ENCODE measurements at places on chromosomes 4 and X.

GRCh38 chrX:10753116-10753515 lies 132.7 kb upstream of the MID1 start:
- no peak for DNase-seq

- DNase-seq: no peak
These were observed 23.7 kb downstream of the TLR8 start for GRCh38 chrX:12930150-12930549.

GRCh38 chr4:102623622-102624021 lies 122.5 kb downstream of the NFKB1 start:
- no peak for DNase-seq

DNA sequence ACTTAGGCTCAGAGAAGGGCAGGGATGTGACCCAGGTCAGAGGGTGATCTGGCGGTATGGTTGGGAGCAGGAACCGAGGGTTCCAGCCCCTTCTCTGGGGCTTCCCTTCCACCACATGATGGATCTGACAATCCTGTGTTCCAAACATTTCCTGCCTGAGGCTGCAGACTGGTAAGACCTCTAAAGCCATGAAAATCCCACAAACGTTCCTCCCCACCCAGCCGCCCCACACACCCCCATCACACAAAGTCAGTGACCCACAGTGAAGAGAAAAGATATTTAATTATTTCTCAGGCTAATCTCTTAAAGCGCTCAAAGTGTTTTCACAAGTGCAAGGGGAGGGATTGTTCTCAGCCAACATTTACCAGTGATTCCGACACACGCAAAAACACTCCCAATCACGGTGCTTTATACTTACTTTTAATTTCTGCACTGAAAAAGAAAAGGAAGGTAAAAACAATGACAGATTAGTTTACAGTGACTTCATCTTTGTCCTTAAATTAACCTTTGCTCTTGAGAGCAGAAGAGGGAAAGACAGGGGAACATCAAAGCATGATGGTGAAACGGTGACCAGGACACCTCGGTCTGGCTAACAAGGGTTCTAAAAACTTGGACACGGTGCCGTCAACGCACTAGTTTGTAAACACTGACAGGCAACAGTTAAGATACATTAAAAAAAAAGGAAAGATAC lies 42.4 kb downstream of the WDR1 start:
- DNase-seq: no peak

- no peak for DNase-seq
These were observed 36.4 kb downstream of the HTRA3 start for GRCh38 chr4:8305851-8306471.

DNA sequence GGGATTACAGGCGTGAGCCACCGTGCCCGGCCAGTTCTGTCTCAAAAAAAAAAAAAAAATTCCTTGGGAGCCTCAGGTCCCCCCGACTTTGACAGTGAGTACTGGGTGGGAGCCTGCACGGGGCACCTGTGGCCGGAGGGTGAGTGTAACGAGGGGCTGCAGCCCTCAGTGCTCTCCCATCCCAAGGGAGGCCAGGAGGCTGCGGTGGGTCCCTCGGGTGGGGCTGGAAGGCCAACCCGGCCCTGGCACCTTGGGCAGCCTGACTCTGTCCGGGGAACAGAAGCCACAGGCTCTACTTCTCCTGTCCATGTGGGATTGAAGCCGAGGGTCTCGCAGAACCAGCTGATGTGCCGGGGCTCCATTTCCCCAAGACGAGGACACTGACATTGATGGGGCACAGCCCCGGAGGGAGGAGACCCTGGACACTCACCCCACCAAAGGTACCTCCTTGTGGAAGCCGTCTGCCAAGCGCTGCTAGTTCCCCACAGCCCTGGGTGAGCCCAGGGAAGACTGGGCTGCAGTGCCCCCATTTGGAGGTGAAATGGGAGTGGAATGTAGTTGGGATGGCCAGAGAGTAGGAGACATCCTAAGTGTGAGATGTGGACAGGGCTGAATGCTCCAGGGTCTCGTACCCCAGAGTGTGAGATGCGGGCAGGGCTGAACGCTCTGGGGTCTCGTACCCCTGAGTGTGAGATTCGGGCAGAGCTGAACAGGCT lies 2.3 kb upstream of the SLC26A1 start:
- DNase-seq: no peak

DNA sequence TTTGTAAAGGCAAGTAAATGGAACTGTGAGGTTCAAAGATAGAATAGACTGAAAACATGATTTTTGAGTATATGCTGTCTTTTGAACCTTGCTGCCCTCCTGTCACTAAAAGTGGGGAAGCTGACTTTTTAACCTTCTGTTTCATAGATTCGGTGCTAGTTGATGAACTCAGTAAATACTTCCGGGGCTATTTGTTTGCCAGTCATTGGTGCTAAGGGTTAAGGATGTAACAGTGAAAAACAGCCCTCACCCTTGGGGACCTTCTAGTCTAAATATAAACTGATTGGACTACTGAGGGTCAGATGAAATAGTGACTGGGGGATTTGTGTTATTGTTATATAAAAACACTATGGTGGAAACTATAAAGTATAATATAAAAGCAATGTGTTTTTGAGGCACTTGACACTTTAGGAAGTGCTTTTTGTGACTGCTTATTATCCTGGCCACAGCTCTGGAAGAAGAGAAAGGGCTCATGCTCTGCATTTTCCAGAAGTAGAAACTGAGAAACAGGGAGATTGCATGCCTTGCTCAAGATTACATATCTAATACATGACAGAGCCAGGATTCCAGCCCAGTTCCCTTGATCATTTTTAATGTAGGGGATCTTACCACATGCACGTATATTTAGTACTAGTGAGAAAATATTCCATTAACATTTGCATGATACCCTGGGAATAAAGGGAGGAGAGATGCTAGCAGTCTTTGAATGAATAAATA lies 3.9 kb downstream of the BST1 start:
- no peak for DNase-seq

- no peak for DNase-seq
These were observed 128.4 kb downstream of the RNF150 start for GRCh38 chr4:141004823-141005222.

DNA sequence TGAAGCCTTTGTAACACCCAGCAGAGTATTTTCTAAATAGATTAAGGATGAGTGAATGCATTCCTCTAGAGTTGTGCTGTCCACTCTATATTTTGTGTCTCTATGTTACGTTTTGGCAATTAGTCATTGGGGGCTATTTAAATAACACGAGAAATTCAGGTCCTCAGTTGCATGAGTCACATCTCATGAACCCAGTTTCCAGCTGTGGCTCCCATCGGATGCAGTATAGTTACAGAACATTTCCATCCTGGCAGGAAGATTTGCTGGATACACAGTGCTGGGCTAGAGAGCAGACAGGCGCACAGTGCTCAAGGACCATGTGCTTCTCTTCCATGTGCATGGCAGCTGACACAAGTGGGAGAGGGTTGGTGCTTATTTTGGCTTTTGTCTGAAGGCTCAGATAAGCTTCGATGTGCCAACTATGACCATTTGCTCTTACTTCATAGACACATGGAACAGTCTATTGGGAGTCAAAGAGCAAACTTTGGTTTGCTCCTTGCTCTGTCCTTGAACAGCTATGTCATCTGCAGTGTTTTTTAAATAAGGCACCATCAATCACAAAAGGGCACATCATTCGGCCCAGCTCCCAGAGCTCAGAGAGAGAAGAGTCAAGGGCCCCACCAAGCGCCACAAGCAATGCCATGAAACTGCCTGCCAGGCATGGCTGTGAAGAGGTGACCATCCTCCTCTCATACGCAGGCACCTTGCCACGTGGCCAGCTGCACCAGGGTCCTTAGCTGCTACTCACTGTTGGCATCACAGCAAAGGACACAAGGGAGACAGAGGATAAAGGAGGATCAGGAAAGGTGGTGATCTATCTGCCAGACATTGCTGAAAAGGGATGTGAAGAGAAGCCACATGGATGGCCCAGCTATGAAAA lies 8.1 kb upstream of the STS start:
- no peak for DNase-seq

All from activated effector memory CD4-positive, alpha-beta T cell treated with Interleukin-2 at 50 U/mL for 16 hours (primary cell).